ENCODE measurements at places on chromosomes 6 and 20. TPM values are rescaled to one million over a fixed set of nuclear protein-coding genes. Genes with fewer than 3 reads are reported as not detected.

Gene APCDD1L
- 1.6 TPM for total RNA-seq

Gene CFAP206
- total RNA-seq: not detected

Gene HMGCLL1
- 0.65 TPM for total RNA-seq

Gene PI3
- 11.0 TPM for total RNA-seq

Gene MSH5
- total RNA-seq: 6.2 TPM

Gene HTR1B
- total RNA-seq: 1.4 TPM

Gene CALHM6
- 2.5 TPM for total RNA-seq

Gene HLA-DMB
- total RNA-seq: not detected

Gene FOXQ1
- 4.5 TPM for total RNA-seq

Gene TMEM170B
- total RNA-seq: 0.04 TPM

Gene ZBTB46
- 0.78 TPM for total RNA-seq

Gene ZNF831
- not detected for total RNA-seq

Gene TMEM244
- not detected for total RNA-seq

Gene MATN4
- not detected for total RNA-seq

Gene ARFGEF2
- 15.8 TPM for total RNA-seq

Gene SOBP
- total RNA-seq: 0.19 TPM

Gene NOX3
- total RNA-seq: not detected

Gene BPIFB4
- not detected for total RNA-seq

Gene DEFB132
- not detected for total RNA-seq

Gene RNF182
- not detected for total RNA-seq

All from hair follicular keratinocyte (primary cell).